ENCODE measurements at places on chromosomes 1 and 21. TPM values are rescaled to one million over a fixed set of nuclear protein-coding genes. Genes with fewer than 3 reads are reported as not detected.

GRCh38 chr1:229258031-229258756, 12.7 kb upstream of the RAB4A start:
- DNase-seq: peak; percentile 78

TEX38 gene
- total RNA-seq: not detected

- no peak for DNase-seq
Observed at GRCh38 chr1:185934476-185935189, 200.4 kb downstream of the HMCN1 start.

RGS5 gene
- total RNA-seq: 77.2 TPM

GRCh38 chr1:151520359-151520758, 9.2 kb downstream of the CGN start:
- DNase-seq: no peak

LIPI gene
- total RNA-seq: not detected

TMIGD3 gene
- total RNA-seq: 1.6 TPM

GRCh38 chr1:26378088-26378878, 5.7 kb upstream of the ZNF683 start:
- peak; percentile 58 for DNase-seq

CENPS gene
- 15.5 TPM for total RNA-seq

ABCD3 gene
- 58.6 TPM for total RNA-seq

- peak; percentile 33 for DNase-seq
Observed at GRCh38 chr1:209646558-209646957, 5.7 kb downstream of the LAMB3 start.

CTSK gene
- 11.1 TPM for total RNA-seq

- no peak for DNase-seq
Observed at GRCh38 chr1:151553659-151554058, 13.6 kb downstream of the TUFT1 start.

KIRREL1 gene
- 41.8 TPM for total RNA-seq

DNA sequence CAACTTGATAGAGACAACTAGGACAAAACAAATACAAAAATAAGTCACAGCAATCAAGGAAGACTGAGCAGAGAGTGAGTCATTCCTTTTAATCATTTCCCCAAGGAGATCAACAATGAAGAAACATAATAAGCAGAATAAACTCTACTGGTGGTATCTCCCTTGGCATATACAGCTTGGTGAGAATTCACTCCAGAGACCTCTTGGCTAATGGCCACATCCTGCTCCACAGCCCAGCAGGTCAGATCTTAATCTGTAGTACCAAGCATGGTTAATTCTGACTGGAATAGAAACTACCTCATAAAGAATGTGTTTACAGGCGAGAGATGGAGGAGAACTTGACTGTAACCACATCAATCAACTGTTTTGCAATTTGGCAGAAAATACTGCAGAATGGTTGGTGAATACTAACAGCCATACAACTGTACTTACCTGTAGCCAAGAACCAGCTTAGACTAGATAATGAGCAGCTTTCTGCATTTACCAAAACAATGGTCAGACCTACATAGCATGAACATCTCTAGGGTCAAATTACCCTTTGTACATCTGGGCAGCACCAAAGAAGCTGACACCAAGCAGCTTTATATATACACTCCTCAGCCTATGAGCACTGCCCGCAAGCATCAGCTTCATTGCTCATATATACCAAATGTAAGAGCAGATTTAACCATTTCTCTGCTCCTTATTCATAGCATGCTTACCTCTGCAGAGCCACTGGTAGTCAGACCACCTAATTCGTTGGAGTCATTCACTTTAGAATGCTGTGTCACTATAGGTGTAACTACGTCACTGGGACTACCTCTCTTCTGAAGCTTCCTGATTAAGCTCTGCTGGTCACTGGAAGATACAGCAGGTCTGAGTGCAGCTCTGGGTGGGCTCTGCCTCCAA, 51.0 kb downstream of the KIAA0319L start:
- DNase-seq: no peak

DNA sequence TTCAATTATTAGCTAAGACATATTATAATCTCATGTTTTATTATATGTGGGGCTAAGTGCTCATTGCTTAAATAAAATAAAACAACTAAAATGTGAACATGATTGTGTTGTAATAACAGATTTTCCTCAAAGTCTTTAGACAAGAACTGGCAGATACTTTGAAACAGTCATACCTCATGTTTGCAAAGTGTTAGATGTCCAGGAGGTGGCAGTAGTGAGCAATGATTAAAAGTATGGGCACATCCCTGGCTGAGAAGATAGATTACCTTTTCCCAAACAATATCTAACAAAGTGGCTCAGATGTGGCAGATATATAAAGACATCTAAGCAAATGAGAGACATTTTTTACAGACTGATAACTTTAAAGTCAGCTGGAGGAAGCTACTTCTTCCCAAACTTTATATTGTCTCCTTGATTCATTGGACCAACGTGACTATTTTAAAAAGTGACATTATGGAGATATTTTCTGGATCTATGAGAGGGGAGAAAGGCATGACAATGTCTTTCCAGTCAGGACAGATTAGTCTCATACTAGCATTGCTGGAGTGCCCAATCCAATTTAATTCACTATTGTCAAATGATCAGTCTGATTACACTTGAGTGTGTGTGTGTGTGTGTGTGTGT, 269.8 kb downstream of the S1PR1 start:
- no peak for DNase-seq

DNA sequence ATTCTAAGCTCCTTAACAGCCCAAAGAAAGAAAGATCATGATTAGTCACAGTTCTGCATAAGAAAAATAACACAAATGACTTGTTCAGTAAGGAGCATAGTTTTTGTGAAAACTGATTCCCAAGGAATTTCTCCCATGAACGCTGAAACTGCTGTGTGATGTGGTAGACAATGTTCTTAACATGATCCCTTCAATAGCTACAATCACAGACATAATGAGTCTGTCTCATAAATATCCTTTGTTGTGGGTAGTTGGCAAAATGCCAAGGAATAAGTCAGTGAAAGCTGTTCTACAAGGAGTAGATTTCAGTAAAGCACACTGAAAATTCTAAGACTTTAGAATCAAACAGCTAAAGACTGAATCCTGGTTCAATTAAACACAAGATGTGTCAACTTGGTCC, 404.8 kb downstream of the HLX start:
- DNase-seq: peak; percentile 88

LMX1A gene
- not detected for total RNA-seq

GRCh38 chr1:175673371-175674150, 69.8 kb downstream of the TNR start:
- no peak for DNase-seq

GRCh38 chr1:228073857-228074545, 8.5 kb upstream of the ARF1 start:
- DNase-seq: no peak

DNA sequence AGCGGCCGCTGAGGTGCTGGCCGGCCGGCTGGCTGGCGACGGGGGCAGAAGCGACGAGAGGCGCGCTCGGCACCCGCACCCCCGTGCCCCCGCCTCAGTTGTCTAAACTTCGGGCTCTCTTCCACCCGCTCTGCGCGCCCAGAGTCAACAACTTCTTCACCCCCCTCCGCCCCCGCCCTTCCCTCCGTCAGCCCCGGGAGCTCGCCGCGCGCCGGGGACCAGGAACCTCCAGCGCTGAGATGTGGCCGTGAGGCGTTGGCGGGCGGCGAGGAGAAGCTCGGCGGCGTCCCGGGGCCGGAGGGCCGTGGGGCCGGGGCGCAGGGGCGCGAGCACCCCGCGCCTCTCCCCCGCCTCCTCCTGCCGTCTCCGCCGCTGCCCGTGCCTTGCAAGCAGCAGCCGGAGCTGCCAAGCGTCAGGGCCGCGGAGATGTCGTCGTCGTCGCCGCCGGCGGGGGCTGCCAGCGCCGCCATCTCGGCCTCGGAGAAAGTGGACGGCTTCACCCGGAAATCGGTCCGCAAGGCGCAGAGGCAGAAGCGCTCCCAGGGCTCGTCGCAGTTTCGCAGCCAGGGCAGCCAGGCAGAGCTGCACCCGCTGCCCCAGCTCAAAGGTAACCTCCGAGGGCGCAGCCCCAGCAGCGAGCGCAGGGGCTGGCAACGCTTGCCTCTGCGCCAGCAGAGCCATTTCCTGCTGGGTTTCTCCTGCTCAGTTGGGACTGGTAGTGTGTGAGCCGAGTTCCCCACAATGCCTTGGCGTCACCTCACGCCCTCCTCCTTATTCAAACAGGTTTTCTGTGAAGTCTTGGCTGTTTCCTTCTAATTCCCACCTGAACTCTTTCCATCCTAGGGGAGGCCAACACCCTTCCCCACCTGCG, 710 bp downstream of the PPP2R5A start:
- peak; percentile 76 for DNase-seq

GRCh38 chr1:44401256-44402228, 3.5 kb upstream of the RNF220 start:
- DNase-seq: no peak

CAMTA1 gene
- total RNA-seq: 52.3 TPM

GRCh38 chr1:180494370-180494769, 8.0 kb downstream of the ACBD6 start:
- no peak for DNase-seq

MROH9 gene
- 3.5 TPM for total RNA-seq

DNASE2B gene
- 1.3 TPM for total RNA-seq

DNA sequence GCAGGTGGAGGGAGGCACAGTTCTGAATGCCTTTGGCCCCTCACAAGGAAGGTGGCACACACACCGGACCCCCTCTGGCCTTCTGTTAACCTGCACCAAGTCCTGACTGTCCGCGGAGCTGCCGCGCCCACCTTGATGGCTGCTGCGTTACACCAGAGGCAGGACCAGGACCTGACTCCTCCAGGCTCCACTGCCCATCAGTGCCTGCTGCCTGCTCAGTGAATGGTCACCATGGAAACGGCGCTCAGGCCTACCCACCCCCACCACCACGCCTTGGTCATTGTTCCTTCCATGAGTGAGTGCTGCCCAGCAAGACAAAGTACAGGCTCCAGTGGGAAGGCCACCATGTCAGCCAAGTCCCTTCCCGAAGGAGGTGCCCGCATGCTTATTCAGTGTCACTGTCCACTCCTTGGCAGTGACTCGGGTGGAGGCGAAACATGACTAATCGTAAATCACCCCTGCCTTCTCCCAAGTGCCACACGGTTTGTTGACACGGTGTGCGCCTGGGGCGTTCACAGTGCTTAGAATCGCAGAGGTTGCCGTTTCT, 57.3 kb downstream of the SLC37A1 start:
- no peak for DNase-seq

PRR9 gene
- not detected for total RNA-seq

GRCh38 chr1:21622466-21623315, 46.5 kb downstream of the RAP1GAP start:
- peak; percentile 39 for DNase-seq

- no peak for DNase-seq
Observed at GRCh38 chr1:46585312-46585938, 18.6 kb downstream of the MKNK1 start.

- DNase-seq: no peak
Observed at GRCh38 chr1:2481885-2482284, 5.8 kb downstream of the PLCH2 start.

DNA sequence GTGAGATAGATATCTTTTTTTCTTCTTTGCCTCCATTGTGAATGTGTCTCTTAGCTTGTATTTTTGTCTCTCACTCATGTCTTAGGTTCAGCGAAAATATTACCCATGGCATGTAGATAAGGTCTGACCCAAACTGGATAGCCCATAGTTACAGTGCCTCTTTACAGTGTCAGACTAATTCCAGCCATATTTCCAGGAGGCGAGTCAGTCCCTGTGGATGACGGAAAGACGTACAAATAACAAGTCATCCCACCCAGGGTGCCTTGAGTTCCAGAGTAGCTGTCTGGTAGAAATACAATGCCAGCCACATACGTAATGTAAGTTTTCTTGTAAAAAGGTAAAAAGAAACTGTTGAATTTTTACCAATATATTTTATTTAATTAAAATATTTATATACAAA, 157.3 kb downstream of the ZNF281 start:
- DNase-seq: no peak

- DNase-seq: peak; percentile 61
Observed at GRCh38 chr1:246753670-246754535, 29.7 kb downstream of the SCCPDH start.

SLC1A7 gene
- 0.14 TPM for total RNA-seq

GRCh38 chr1:33634806-33635205, 162.4 kb downstream of the ZSCAN20 start:
- DNase-seq: peak; percentile 55

DNA sequence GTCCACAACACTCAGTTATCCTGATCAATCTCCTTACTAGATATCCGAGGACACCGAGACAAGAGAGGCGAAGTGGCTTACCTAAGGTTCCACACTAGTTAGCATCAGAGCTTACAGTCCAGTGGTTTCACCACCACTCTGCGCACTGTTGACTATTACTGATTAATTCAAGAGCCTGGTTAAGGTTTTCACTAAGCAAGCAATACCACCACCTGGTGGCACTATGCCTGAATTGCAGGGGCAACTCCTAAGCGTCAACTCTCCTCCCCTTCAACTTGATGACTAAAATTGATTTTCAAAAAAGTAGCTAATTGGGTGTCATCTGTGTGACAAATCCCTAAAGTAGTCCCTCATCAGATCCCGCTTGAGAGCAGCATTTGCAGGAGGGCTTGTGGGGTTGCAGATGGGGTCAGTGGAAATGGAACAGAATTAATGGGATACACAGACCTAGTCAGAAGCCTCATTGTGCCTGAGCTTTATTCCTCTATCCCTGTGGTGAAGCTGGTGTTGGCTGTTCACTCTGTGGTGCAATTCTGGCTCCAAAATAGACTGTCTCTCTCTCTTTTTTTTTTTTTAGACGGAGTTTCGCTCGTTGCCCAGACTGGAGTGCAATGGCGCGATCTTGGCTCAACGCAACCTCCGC, 9.1 kb downstream of the TTC22 start:
- peak; percentile 26 for DNase-seq

FCRL5 gene
- total RNA-seq: 1.7 TPM

GRCh38 chr1:100164216-100164615, 13.8 kb downstream of the LRRC39 start:
- no peak for DNase-seq

- no peak for DNase-seq
Observed at GRCh38 chr1:81307786-81308185, 492.9 kb upstream of the ADGRL2 start.

Data from lung (tissue), 17 donors.